Activated naive CD4-positive, alpha-beta T cell (primary cell): ENCODE measurements at places on chromosomes 1 and 21.

- DNase-seq: no peak
Measured at GRCh38 chr1:41560496-41560895, 76.0 kb upstream of the EDN2 start.

DNA sequence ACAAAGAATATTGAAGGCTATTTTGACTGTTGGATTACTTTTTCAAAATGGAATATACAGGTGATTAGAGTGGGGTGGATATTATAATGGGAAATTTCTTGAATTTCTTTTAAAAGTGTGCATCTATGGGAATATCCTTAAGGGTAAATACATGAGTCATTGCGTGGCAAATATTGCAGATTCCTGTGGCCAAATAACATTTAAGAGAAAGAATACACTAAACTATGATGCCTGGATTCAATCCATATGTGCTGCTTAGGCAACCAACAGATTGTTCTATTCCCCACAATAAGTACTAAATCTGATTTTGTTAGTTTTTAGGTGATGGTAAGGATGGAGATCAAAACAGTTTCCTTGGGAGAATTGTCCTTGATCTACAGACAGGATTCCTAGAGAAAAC lies 119.5 kb downstream of the HMCN1 start:
- DNase-seq: no peak

- DNase-seq: no peak
Measured at GRCh38 chr1:119220991-119221390, 80.5 kb upstream of the WARS2 start.

DNA sequence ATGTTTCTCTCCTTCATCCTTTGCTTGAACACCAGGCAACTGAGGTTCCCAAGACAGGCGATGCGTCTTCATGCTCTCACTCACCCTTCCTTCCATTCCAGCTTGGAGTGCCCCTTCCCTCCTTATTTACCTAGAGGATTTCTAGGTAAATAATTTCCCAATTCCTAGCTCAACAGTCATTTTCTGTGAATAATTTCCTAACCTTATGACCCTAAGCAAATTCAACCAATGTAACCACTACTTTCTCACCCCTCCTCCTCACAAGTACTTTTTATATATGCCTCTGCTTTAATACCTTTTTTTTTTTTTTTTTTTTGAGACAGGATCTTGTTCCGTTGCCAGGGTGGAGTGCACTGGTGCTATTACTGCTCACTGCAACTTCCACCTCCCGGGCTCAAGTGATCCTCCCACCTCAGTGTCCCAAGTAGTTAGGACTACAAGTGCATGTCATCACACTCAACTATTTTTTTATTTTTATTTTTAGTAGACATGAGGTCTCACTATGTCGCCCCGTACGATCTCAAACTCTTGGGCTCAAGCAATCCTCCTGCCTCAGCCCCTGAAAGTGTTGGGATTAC lies 86.7 kb downstream of the USP24 start:
- DNase-seq: no peak

DNA sequence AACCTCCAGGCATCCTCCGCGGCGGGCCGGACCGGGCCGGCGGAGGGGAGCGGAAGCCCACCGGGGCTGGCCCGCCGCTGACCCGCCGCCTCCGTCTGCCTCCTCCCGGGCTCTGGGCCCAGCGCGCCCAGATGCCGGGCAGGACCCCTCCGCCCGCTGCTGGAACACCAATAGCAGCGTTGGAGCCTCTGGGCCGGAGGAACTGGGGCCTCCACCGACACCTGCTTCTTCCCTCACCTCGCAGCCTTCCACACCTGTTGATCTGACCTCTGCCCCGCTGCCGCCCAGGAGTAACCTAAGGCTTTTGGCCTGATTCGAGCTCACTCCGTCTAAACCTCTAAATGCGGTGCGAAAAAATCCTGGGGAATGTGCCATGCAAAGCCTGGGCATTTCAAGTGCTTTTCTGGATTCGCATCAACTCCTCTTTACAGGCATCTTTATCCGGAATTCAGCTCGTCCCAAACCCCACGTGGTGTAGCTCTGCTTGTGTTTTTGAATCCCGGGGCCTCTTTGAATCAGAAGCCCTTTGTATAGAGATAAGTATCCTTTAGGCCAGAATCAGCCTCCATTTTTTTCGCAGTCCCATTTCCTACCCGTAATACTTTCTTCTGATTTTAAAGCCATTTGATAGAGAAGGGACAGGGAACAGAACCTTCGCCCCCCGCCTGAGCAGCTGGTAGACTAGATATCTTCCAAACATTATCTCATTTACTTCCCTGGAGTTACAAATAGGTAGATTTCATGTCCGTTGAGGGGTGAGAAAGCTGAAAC lies 680 bp upstream of the CNN3 start:
- no peak for DNase-seq

DNA sequence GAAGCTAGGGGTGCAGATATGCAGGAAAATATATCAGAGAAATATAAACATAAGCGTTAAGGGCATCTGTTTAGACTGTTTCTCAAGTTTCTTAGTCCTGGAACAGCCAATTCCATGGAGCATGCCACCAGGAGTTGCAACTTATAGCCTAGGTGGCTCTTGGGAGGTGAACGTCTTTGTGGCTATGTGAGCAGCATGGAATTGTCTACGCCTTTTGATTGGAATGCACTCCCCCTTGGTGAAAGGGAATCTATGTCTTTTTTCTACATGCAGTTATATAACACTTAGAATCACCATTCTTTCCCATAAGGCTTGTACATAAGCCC lies 12.4 kb downstream of the RCSD1 start:
- no peak for DNase-seq

DNA sequence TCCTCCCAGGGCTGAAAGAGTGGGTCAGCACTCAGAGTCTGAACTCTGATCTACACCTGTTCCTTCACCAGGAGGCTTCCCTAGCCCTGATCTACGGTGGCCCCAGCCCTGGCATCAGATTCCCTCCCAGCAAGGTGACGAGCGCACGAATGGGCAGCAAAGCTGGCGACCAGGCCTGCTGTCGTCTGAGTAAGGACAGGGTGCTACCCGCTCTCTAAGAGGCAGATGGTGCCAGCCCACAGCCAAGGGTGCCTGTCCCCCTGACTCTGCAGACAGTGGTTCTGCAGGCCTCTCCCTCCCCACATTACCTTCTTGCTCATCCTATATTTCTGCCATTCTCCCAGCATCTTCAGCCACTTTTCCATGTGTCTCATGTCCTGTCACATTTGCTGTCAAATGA lies 10.3 kb upstream of the SMYD3 start:
- DNase-seq: no peak

- no peak for DNase-seq
Measured at GRCh38 chr1:165259236-165259635, 97.3 kb downstream of the LMX1A start.
